Right atrium auricular region (tissue), 2 donors: ENCODE measurements at places on chromosomes 5 and 9. TPM values are rescaled to one million over a fixed set of nuclear protein-coding genes. Genes with fewer than 3 reads are reported as not detected.

DNA sequence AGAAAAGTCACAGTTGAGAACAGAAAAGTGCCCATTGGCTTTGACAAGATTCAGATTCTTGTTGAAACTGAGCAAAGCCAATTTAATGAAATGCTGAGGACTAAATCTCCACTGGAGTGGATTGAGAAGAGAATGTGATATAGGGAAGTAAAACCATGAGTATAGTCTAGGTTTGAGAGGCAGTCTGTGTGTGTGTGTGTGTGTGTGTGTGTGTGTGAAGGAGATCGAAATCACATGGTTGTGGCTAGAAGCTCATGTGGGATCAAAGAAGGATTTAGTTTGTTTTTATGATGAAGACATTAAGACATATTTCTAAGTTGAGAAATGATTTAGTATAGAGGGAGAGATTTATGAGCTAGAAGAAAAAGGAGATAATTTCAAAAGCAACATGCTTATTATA is 275.7 kb upstream of the DAB2 start:
- no peak overlapping the region for H3K27ac ChIP-seq
- H3K4me3 ChIP-seq, result no peak overlapping the region
- H3K27me3 ChIP-seq, result no peaks in the 10 kb centered on the region
- H3K36me3 ChIP-seq, result no peaks in the 10 kb centered on the region

GRCh38 chr9:132947756-132948155 is 3.3 kb upstream of the TSC1 start:
- H3K4me3 ChIP-seq, result no peak overlapping the region
- no peak for DNase-seq
- H3K36me3 ChIP-seq, result no peaks in the 10 kb centered on the region
- H3K27me3 ChIP-seq, result no peaks in the 10 kb centered on the region

- no peak overlapping the region for H3K4me3 ChIP-seq
- no peaks in the 10 kb centered on the region for H3K27me3 ChIP-seq
- no peak for DNase-seq
- H3K27ac ChIP-seq, result no peak overlapping the region
- H3K4me1 ChIP-seq, result no peaks in the 10 kb centered on the region
Observed at GRCh38 chr9:75921391-75922127, 31.1 kb downstream of the PCSK5 start.

DNA sequence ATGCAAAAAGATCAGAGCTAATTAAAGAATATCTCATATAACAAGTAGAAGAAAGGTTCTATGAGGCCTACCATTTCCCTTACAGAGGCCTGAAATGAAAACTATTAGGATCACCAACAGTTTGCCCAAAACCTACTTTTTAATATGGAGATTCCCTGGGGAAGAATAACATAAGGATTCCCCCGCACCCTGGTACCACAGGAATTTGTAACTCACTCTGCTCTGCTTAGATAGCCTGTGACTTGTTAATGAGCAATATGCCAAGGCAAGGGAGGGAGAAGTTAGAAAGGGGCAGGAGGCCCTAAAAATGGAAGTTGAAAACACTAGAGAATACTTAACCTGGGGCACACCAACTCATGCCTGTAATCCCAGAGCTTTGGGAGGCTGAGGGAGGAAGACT is 107.0 kb downstream of the CDH6 start:
- H3K27ac ChIP-seq, result no peak overlapping the region
- no peaks in the 10 kb centered on the region for H3K27me3 ChIP-seq
- DNase-seq, result no peak
- no peaks in the 10 kb centered on the region for H3K4me1 ChIP-seq

DNA sequence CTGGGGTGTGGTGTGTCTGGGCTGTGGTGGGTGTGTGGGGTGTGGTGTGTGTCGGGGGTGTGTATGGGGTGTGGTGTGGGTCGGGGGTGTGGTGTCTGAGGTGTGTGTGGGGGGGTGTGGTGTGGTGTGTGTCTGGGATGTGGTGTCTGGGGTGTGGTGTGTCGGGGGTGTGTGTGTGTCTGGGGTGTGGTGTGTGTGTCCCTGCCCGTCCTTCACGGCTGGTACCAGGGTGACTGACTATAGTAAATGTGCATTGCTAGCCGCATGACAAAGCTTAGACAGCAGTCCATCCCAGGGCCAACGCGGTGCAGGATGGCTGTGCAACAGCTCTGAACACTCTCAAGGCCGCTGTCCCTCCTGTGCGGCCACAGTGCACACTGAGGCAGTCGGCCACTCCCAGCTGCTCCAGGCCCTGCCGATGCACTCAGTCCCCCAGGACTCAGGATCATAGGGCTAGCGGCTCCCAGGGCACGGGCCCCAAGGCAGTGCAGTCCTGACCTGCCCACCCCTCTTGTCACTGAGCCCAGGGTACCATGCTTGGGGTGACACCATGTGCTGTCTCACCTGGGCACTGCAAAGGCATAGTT is 54.0 kb downstream of the SECISBP2 start:
- DNase-seq, result no peak
- no peak overlapping the region for H3K4me3 ChIP-seq

DNA sequence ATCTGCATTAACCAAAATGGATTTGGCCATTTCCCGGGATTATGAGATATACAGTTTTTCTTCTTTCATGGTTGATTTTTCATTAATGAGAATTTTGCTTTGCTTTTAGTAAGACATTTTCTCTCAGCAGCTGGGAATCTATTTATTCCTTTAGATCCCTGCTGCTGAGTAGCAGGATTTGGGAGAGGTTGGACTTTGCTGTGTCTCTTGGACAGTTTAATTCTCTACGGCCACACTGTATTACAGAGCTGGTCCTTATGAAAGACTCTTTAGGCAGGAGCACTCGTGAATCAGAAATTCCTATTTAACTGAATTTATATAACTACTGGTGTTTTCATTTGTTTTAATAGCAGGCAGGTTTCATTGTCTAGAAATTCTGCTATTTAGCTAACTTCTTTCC is 1.6 kb downstream of the UNC13B start:
- H3K36me3 ChIP-seq, result no peaks in the 10 kb centered on the region
- H3K4me3 ChIP-seq, result peak overlapping the region; percentile 83
- H3K27ac ChIP-seq, result peak overlapping the region; percentile 93
- no peaks in the 10 kb centered on the region for H3K27me3 ChIP-seq
- no peak for DNase-seq
- peaks cover 26% of the 10 kb centered on the region for H3K4me1 ChIP-seq

GRCh38 chr9:23538461-23539003 is 287.5 kb downstream of the ELAVL2 start:
- no peaks in the 10 kb centered on the region for H3K27me3 ChIP-seq
- no peak overlapping the region for H3K4me3 ChIP-seq
- no peak overlapping the region for H3K27ac ChIP-seq
- H3K4me1 ChIP-seq, result no peaks in the 10 kb centered on the region
- DNase-seq, result no peak

- H3K36me3 ChIP-seq, result no peaks in the 10 kb centered on the region
- no peaks in the 10 kb centered on the region for H3K27me3 ChIP-seq
- DNase-seq, result no peak
Observed at GRCh38 chr5:112643339-112643971, 94.2 kb upstream of the APC start.

The FBP2 gene
- not detected for total RNA-seq

DNA sequence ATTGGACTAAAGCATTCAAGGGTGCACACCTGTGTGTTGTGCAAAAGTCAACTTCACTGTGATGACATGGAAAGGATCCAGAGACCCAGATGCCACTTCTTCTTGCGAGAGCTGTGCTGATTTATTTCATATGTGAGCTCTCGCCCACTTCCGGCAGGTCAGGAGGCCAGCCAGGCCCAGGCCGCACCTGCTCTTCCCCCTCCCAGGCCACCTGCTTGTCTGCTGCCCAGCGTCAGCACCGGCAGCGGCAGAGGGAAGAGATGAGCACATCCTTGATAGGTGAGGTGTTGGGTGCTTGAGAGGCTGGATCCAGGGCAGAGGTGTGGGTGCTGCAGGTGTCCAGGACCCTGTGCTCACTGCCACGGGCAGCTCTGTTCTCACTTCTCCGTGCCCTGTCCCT is 242.9 kb downstream of the FANCC start:
- H3K27ac ChIP-seq, result peak overlapping the region; percentile 61
- peaks cover 97% of the 10 kb centered on the region for H3K4me1 ChIP-seq
- DNase-seq, result peak; percentile 53
- H3K27me3 ChIP-seq, result no peaks in the 10 kb centered on the region
- H3K4me3 ChIP-seq, result no peak overlapping the region

- H3K4me3 ChIP-seq, result no peak overlapping the region
- no peaks in the 10 kb centered on the region for H3K27me3 ChIP-seq
- H3K4me1 ChIP-seq, result no peaks in the 10 kb centered on the region
- DNase-seq, result no peak
- H3K36me3 ChIP-seq, result no peaks in the 10 kb centered on the region
Observed at GRCh38 chr9:22215521-22215920, 206.4 kb upstream of the CDKN2B start.

The PCDHGA12 gene
- 7.7 TPM for total RNA-seq

The ZDHHC12 gene
- 24.4 TPM for total RNA-seq
